ENCODE measurements at places on chromosomes 16 and 17.

DNA sequence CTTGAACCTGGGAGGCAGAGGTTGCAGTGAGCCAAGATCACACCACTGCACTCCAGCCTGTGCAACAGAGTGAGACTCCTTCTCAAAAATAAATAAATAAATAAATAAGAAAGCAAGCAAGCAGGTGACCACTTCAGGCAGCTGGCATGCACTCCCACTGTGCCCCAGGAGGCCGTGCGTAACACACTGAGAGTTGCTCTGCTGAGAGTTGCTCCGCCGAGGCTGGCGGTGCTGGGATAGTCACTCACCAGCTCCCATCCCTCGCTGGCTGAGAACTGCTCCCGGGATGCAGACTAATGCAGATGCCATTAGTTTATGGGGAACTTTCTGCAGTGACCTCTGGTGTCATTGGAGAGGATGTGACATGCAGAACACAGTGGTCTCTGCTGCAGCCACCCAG lies 105.7 kb upstream of the PLCG2 start:
- no peak for DNase-seq

DNA sequence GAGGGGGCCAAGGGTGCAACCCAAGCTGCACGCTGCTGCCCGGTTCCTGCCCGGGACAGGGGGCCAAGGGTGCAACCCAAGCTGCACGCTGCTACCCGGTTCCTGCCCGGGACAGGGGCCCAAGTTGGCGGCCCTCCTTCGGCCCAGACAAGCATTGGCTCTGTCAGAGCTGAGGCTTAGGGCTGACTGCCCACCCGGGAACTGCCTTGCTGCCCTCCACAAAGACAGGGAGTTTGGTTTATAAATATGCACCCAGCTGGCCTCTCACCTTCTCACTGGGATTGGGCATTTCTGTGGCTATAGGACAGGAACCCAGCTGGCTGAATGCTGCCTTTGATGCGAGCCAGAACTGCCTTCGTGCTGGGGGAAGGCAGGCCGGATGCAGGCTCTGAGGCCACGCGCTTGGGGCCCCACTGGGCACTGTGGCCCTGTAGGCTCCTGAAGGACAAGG lies 105.7 kb downstream of the IRX5 start:
- no peak for DNase-seq

- DNase-seq = no peak
These were observed 157.5 kb upstream of the CACNG5 start for GRCh38 chr17:66677201-66677981.

DNA sequence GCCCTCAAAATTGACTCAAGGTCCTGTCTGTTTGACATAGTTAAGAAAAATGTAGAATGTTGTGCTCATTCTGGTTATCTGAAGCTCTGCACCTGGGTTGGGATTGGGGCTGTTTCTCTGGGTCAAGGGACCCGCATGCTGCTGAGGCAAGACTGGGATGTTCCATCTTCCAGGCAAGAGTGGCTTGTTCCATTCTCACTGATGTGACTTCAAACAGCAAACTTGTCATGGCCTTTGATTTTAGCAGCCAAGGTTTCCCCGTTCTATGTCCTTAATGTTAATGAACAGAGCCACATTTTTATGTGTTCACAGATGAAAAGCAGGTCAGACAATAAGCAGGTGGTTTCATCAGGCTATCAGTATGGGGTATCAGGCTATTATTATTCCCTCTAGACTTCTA lies 25.7 kb downstream of the ST6GALNAC1 start:
- no peak for DNase-seq

GRCh38 chr17:67021196-67021595 lies 23.2 kb upstream of the CACNG1 start:
- DNase-seq = no peak

DNA sequence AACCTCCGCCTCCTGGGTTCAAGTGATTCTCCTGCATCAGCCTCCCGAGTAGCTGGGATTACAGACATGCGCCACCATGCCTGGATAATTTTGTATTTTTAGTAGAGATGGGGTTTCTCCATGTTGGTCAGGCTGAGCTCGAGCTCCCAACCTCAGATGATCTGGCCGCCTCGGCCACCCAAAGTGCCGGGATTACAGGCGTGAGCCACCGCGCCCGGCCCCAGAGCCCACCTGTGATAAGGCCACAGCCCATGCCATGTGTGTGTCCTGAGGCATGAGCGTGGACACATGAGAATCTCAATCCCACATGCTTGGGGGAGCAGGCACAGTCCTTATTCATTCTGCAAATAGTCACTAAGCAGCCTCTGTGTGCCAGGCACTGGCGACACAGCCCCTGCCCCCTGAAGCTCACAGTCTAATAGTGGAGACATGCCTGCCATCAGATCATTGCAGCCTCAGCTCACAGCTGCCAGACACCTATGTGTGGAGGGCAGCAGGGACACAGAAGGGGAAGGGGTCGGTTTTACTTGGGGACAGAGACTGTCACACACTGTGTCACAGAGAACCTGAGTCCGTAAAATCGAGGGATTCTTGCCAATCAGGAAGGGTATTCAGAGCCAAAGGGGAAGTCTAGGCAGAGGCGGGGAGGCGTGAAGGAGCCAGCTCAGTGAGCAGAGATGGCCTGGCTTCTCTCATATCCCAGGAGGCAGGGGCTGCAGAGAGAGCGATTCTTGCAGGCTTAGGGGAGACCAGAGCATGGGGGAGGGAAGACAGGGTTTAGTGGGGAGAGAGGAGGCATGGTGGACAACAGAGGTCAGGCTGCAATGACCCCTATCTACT lies 9.4 kb upstream of the ABCC3 start:
- no peak for DNase-seq

DNA sequence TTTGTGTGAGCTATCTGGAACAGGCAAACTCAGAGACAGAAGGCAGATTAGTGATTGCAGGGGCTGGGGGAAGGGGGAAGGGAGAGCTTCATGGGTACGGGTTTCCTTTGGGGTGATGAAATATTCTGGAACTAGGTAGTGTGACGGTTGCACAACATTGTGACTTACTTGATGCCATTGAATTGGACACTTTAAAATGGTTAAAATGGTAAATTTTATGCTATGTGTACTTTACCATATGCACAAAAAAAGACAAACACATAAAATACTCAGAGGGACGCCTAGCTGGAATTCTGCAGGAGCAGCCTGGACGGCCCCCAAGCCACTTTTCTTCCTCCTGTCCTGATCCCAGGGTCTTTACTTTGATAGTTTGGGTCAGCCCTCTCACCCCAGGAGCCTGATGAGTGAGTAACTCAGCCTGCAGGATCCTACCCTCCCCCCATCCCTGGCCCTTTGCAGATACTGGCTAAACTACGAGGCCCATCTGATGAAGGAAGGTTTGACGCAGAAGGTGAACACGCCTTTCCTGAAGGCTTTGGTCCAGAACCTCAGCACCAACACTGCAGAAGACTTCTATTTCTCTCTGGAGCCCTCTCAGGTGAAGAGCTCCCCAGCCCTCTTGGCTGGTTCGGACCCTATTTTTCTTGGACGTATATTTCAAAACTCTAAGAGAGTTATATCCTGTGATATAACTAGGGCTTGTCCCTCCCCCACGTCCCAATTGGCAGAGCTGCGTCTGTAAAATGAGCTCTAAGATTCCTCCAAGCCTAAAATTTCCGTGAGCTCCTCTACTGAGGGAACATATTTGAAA lies 7.8 kb downstream of the ADGRG3 start:
- no peak for DNase-seq

Measured in CD4-positive, alpha-beta memory T cell (primary cell).